ENCODE measurements at places on chromosomes 7 and 10.

GRCh38 chr10:69269761-69270160, 8.5 kb upstream of the HK1 start:
- DNase-seq = no peak

- peak; percentile 62 for DNase-seq
Measured at GRCh38 chr7:94400643-94401427, 6.1 kb downstream of the COL1A2 start.

DNA sequence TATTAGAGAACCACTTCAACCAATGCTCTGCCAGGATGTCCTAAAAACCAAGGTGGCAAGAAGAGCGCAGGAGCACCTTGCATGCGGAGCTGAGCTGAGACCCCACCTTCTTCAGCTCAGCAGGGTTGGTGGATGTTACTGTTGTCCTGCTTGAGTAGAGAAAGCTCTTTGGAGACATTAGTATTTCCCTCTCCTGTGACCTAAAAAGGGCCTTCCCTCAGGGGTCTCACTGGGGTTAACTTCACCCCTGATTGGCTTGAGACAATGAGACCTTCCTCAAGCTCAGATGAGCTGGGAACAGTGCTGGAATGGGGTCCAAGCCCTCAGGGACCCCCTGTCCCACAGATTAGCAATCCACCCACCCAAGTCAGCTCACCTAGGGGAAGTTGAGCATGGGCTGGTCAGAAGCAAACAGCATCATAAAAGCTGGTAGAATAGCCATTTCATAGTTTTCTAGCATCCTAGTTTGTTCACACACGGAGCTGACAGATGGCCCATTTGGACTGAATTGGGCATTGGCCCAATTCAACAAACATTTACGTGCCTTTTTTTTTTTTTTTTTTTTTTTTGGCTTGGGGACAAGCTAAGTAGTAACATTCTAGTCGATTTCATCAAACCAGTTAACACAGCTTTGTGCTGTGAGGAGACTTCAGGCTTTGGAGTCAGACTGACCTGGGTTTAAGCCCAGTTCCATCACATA, 100.6 kb upstream of the HABP2 start:
- no peak for DNase-seq

DNA sequence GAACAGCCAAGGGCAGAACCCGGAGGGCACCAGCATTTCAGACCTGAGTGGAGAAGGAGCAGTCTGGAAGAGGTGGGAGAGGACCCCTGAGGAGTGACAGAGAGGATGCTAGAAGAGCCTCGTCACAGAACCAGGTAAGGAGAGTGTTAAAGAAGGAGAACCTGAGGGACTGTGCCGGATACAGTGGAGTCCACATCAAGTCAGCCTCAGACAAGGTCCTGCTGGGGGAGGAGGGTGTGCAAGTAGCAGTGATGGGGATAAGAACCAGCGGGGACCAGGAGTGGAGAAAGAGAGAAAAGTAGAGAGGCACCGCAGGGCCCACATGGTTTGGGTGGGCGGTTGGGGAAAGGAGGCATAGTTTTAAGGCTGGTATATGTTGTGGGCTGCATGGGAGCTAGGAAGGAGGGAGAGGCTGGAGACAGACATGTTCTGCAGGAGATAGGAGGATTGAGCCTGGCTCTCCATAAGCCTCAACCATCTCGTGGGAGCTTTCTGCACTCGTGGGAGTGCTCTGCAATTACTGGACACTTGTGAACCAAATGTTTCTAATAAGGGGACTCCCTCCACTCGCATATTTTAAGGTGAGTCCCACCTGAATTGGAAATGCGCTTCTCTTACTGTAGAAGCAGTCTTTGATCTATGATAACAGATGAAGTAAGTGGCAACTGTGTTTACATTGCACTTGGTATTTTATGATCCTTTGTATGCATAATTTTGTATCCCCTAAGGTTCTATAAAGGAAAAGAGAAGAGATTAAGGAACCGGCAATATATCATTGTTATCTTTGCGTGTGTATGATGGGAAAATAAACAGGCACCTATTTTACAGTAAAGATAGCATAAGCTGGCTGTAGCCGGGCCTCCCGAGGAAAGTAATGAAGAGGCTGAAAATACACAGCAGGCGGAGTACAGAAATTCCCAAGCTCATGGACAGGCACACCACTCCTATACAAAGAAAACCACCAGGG, 154.8 kb downstream of the ADAM12 start:
- DNase-seq = no peak

DNA sequence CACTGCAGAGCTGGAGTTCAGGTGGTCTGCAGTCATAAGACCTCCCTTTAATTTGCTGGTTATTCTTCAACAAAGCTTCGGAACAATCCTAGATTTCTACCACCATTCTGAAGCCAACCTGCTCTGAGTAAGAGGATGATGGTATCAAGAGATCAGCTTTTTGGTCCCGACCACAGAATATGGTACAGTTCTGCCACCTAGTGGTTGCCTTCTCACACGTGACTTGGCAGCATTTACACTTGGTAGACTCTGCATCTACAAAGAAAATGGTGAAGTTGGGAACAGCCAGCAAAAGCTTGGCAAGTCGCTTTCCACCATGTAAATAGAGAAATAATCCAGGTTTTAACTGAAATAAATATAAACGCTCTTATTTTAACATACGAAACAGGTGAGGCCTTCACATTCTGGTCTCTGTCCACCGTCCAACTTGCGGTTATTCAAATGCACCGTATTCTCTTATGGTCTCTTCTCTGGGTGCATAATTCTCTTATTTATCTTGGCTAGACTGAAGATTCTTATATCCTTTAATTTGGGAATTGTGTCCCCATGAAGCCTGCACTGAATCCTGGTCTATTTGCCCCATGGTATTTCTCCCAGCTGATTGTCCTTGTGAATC, 173.9 kb upstream of the GRM3 start:
- DNase-seq = peak; percentile 82

- DNase-seq = no peak
Measured at GRCh38 chr7:132836746-132837145, 245.1 kb downstream of the CHCHD3 start.

- DNase-seq = peak; percentile 65
Measured at GRCh38 chr7:3589752-3590151, 288.7 kb downstream of the SDK1 start.

DNA sequence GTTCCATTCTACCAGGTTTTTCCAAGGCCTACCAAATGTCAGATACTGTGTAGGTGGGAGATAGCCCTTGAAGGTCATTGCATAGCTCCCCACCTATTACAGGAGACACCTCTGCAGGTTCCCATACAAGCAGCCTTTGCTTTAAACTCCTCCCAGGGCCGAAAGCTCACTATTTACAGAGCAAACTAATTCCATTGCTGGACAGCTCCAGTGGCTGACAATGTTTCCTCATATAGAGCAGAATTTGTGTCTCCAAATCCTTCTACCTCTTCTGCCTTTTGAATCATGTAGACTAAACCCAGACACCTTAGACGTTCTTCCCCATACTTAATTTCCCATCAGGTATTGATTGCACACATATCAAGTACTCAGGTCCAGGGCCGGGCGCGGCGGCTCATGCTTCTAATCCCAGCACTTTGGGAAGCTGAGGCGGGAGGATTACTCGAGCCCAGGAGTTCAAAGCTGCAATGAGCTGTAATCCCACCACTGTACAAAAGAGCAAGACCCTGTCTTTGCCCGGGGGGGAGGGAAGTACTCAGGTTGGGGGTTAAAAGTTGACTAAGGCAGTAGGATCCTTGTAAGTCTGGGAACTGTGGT, 2.1 kb downstream of the CNNM1 start:
- peak; percentile 8 for DNase-seq

DNA sequence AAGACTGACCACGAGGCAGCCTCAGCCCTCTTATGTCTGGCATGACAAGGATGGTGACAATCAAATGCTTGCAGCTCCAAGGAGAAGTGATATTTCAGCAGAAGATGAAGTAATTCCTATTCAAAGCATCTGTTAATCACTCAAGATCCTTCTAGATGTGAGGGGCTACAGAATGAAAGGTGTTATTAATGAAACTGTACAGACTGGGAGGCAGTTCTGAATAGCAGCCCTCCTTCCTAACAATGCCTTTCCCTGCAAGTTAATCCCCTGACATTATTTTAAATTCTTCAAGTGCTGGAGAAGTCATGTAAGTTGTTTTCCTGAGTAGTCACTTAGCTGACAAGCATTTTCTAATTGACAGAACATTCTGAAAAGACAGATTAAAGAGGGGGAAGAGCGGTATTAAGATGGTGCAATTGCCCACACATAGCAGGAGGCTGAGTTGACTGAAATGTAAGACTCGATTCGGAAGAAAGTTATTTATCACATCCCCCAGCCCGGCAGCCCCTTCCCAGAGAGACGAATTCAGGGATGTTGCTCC, 300.8 kb downstream of the GRID1 start:
- no peak for DNase-seq

GRCh38 chr10:110174201-110174600, 33.2 kb upstream of the MXI1 start:
- DNase-seq = peak; percentile 68

DNA sequence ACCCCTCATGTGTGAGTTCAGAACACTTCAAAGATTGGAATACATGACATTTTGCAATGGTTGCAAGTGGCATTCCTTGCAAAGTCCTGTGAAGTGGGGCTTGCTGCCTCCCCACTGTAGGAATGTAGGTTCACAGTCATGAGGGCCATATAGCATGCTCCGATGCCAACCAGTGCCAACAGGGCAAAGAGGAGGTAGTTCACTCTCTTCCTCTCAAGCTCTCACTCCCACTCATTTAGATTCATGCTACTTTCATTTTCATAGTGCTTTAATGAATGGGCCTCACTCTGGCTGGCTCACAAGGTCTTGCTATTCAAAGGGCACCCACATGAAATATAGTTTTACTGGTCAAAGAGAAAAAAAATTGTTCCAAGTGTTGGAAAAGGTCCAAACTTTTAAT, 169.9 kb upstream of the AOAH start:
- DNase-seq = no peak

- peak; percentile 3 for DNase-seq
Measured at GRCh38 chr10:125343118-125343925, 183.0 kb upstream of the CTBP2 start.

DNA sequence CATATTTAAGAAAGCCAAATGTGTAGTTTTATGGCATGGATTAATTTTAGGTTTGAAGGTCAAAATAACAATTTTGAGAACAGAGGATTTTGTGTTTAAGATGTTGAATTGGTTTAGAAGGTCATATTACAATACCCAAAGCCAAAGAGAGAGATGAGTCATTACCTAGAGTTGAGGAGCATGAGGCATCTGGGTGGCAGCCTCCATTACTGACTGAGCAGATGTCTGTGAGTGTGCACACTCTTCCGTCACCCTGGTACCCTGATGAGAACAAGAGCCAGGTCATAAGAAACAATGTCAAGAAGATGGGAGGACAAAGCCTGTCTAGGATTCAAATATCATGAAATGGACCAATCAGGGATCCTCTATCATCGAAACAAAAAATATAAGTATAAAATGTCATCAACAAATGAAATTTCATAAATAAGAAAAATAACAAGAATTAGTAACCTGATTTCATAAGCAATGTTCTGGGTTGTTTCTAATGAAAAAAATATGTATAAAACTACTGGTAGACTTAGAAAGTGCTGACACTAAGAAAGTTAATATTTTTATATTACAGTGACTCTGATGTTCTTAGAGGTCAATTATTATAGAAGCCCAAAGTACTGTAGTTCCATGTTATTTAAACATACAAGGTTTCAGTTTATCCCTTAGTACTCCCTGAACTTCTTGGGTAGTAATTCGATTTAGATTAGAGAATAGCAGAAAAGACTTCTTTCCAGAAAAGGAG, 20.0 kb downstream of the CUBN start:
- no peak for DNase-seq

DNA sequence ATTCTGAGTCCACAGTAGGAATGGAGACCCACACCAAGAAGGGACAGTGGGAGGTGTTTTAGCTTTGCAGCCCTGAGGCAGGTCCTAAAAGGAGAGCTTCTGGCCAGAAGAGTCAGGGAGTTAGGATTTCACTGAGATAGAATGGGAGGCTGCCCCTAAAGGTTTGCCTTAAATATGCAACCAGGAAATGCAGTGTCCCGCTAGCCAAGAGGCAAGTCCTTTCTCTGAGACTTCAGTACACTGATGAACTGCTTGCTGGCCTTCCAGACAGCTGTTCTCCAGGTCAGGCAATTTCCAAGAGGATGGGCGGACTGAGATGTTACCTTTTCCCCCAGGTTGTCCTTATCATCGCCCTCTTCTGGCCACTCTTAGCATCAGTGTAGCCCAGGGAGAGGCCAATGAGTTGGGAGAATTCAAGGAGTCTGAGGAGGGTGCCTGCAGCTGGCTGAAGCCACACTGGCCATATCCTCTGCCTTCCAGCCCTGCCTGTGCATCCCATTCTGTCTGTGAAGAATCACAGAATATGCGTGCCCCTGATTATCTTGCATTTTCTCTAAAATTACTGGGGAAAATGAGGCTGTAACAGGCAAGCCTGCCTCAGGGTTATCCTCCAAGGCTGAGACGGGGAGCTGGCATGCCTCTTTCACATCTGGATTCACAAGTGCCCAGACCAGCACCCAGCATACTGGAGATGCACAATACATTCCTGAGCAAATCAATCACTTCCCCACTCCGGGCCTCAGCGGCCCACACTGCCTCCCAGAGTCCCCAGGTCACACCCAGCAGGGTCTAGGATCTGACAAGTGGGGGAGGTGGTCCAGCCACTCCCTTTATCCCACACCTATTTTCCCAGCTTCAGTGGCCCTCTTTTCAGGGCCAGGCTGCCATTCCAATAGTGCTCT, 2.4 kb downstream of the TLL2 start:
- DNase-seq = peak; percentile 69

DNA sequence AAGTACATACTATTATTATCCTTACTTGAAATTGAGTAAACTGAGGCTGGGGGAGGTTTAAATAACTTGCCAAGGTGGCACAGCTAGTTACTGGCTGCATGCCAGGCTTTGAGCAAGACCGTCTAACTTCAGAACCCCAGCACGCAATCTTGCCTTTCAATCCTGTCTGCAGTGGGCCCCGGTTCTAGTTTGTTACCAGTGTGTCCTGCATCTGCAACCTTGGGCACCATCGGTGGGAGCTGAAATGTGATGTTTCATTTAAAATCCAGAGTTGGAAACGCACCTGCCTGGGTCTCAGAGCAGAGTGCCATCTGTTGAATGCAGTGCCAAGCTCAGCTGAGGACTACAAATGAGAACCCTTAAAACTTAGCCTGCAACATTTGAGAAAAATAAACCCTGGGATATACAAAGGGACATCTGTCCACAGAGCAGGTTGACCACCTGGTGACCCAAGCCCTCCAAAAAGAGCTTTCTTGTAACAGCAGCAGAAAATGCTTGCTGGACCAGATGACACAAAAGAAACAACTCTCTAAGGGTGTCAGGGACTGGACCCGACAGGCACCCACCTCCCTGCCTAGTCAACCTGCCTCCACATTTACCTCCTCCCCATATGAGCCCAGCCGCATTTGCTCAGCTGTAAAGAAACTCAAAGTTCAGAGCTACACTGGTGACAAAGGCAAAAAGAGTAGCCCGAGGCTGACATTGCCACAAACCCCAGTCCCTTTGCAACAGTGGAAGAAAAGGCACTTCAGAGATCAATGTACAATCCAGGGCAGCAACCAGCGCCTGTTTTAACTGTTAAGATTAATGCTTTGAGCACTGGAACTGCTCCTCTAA, 1.7 kb downstream of the SH3PXD2A start:
- peak; percentile 29 for DNase-seq

DNA sequence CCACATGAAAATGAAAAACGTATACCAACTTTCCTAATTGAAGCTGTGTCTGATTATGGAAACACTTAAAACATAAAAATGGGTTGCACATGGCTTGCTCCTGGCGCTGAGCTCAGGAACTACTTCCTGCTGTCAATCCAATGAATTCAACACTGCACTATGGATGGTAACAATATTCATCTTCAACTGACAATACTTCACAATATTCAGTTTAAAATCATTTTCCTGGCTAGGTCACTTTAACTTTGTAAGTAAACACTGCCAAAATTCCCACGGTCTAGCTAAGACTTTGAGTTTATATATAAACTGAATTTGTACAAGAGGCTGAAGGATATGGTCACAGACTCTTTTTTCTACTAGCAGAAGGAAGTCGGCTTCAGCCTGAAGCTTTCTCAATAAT, 556.9 kb downstream of the TNS3 start:
- DNase-seq = no peak
